Esophagus squamous epithelium (tissue), 5 donors: ENCODE measurements at places on chromosomes 1 and 21.

- peaks cover 7% of the 10 kb centered on the region for H3K4me1 ChIP-seq
- no peak for DNase-seq
- H3K36me3 ChIP-seq: no peaks in the 10 kb centered on the region
These were observed 23.8 kb upstream of the LRRC8C start for GRCh38 chr1:89608984-89609725.

DNA sequence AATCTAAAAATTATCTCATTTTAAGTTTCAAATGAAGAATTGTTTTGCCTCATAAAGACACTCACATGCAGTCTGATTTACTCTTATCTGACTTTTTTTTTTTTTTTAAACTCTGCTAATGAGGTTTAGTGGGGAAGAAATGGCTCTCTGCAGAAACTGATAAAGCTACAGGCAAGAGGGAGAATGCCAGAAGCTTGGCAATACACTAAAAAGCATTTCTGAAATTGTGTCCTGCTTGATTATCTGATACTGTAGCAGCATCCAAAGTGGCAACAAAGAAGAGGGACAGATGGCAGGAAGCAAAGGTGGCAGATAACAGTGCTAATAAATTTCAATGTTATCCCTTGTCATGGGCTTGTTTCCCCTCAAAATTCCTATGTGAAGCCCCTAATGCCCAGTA is 1744.9 kb downstream of the NCAM2 start:
- H3K36me3 ChIP-seq: no peaks in the 10 kb centered on the region
- no peak for DNase-seq
- H3K27ac ChIP-seq: no peak overlapping the region
- no peaks in the 10 kb centered on the region for H3K4me1 ChIP-seq
- no peak overlapping the region for H3K4me3 ChIP-seq

DNA sequence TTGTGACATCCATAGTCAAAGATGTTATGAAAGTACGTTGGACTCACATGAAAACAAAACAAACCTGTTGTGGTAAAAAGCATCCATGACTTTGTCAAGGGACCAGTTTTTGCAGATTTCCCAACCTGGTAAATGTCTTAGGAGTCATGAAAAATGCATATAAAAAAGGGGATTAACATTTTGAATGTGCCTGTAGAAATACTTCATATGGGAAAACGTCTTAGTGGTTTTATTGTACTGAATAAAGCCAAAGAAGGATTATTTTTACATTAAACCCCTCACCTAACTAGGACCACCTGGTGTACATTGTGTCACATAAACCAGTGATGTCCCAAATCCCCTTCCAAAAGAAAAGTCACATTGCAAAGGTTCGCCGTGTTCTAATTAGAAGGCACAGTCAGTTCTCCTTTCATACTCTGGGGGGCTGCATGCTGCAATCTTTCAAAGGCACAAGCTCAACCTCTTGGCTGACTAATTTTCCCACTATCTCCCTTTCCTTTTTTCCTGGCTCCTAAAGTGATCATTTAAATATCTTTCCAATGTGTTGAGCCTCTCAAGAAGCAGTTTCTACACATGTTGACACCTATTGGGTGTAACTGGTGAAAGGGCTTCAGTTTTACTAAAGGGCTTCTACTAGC is 119.8 kb upstream of the SPAG17 start:
- no peaks in the 10 kb centered on the region for H3K27me3 ChIP-seq
- no peak for DNase-seq
- H3K36me3 ChIP-seq: no peaks in the 10 kb centered on the region
- no peaks in the 10 kb centered on the region for H3K4me1 ChIP-seq
- H3K4me3 ChIP-seq: no peak overlapping the region

DNA sequence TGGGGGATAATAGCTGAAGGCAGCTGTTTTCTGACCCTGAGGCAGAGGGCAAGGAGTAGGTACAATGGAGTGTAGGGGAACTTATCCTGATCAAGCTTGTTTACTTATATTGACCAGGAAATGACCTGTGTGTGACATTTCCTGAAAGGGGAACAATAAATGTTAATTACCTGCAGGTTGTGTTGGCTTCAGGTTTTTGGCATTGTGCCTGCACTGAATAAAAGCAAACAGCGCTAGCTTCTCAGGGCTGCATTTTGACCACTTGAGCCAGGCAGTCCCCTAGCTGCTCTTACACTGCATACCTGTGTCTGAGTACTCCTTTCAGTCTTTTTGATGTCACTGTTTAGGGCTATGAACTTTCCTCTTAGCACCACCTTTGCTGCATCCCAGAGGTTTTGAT is 40.6 kb downstream of the DRAM2 start:
- H3K27me3 ChIP-seq: no peaks in the 10 kb centered on the region
- no peak for DNase-seq
- no peaks in the 10 kb centered on the region for H3K36me3 ChIP-seq
- no peak overlapping the region for H3K27ac ChIP-seq
- H3K4me3 ChIP-seq: no peak overlapping the region

DNA sequence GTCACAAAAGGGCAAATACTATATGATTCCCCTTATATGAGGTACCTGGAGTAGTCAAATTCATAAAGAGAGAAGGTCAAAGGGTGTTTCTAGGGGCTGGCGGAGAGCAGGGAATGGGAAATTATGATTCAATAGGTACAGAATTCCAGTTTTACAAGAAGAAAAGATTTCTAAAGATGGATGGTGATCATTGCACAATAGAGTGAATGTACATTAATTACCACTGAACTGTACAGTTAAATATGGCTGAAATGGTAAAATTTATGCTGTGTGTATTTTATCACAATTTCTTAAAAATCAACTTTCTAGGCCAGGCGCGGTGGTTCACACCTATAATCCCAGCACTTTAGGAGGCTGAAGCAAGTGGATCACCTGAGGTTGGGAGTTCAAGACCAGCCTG is 18.1 kb upstream of the TMEM81 start:
- no peaks in the 10 kb centered on the region for H3K4me1 ChIP-seq
- H3K36me3 ChIP-seq: peaks cover 10% of the 10 kb centered on the region
- H3K27me3 ChIP-seq: no peaks in the 10 kb centered on the region
- H3K4me3 ChIP-seq: no peak overlapping the region
